Left lung (tissue), 14 donors: ENCODE measurements at places on chromosomes 3 and 15. TPM values are rescaled to one million over a fixed set of nuclear protein-coding genes. Genes with fewer than 3 reads are reported as not detected.
A peak's percentile ranks its signal among the peaks of the same experiment; 100 is the strongest.

DNA sequence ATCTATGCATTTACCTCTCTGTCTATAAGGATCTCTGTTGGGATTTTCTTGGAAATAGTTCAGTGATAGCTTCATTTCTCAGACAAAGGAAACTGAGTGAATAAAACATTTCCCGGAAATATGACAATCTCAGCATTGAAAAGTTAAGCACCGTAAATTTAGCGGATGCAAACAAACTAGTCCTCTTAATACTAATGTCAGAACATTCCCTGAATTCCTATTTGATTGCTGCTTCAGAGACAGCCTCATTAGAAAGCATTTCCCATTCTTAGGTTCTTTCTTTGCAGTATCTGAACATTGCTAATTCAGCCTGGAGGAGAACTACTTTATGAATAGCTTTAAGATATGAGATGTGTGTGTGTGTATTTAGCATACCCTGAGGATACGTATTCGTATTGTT is 101.3 kb downstream of the NR2F2 start:
- DNase-seq = no peak

MESP2 gene
- polyA plus RNA-seq = not detected

TMEM45A gene
- polyA plus RNA-seq = 47.5 TPM

SLITRK3 gene
- polyA plus RNA-seq = 0.03 TPM

C3orf49 gene
- polyA plus RNA-seq = 1.2 TPM

CNOT10 gene
- polyA plus RNA-seq = 56.4 TPM

CYFIP1 gene
- 92.5 TPM for polyA plus RNA-seq

DNA sequence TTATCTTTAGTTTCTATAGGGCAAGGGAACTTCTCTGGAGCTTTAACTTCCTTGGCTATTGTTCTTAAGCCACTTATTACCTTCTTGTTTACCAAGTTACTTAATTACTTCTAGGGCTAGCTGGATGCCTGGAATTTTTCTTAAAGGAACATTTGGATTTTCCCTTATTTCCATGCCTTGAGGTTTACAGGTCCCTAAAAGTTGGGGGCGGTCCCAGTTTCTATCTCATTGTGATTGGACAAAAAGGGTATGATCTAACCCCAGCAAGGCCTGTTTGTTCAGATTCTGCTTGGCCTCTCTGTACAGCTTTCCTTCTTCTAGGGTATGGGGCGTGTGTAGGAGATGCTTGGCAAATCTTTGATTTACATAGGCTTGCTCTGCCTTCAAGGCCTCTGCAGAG is 17.4 kb downstream of the PDHB start:
- DNase-seq = no peak

DNA sequence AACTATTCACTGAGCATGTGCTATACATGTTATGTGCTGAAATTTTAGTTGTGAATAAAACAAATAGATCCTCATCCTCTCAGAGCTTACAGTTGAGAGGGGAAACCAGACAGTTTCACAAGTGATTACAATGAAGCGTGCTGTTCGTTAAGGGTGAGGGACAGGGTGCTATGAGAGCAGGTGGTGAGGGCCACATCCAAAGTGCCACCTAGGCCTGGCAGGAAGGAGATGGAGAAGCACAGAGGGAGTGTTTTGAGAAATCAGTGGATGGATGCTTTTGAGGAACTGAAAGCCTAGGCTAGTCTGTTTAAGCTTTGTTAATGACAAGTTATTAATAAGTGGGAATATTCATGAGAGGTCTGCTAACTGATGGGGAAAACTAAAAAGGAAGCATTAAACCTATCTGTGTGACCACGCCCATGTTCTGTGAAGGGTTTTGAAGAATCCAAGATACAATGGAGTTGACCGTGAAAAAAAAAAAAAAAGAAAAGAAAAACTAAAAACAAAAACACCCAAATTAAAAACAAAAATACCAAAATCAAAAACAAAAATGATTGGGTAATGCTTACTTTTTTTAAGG is 7.3 kb downstream of the MCTP2 start:
- DNase-seq = no peak

DNA sequence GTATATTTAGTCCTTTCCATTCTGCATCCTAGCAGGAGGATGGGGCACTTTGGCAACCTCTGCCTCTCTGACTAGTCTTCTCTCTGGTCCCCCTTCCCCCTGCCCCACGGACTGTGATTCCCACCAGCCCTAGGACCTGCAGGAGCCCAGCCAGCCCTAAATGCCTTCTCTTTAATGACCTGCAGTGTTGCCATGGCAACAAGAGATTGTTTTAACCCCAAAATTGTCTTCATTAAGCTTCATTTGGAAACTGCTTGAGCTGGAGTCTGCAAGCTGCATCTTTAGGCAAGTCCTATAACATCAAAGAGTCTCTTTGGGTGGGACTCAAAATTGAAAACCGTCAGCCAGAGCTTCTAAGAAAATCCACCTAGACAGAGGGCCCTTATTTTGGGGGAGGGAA is 59.7 kb upstream of the ANKRD34C start:
- DNase-seq = no peak

- peak; percentile 76 for DNase-seq
These were observed 39.7 kb downstream of the ESYT3 start for GRCh38 chr3:138474163-138474562.

DNA sequence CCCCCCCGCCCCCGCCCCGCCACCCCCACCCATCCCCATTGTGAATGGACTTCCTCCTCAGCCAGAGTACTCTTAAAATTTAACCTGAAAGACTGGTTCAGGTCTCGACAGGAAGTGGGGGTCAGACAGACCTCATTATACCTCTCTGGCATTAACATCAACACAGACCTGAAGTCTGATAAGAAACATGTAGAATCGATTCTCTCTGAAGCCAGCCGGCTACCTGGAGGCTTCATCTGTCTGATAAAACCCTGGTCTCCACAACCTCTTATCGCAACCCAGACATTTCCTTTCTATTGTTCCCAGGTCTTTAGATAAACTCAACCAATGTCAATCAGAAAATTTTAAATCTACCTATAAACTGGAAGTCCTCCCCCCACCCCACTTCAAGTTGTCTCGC is 42.6 kb downstream of the SLCO2A1 start:
- DNase-seq = no peak

DNA sequence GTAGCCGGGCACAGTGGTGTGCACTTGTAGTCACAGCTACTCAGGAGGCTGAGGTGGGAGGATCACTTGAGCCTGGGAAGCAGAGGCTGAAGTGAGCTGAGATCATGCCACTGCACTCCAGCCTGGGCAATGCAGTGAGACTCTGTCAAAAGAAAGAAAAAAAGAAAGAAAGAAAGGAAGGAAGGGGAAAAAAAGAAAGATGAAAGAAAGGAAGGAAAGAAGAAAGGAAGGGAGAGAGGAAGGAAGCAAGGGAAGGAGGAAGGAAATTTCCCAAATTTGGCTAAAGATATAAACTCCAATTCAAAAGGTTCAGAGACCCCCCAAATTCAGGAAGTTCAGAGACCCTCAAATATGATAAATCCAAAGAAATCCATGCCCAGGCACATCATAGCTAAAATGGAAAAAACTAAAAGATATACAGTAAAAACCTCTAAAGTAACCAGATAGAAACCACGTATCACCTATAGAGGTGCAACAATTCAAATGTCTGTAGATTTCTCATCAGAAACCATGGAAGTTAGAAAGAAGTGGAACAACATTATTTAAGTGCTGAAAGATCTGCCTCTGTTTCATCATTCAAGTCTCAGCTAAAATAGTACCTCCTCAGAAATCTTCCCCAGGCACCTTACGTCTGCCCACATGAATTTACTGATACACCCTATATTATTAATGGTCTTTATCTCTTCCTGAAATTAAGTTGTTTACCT is 10.7 kb downstream of the DET1 start:
- DNase-seq = no peak

GRCh38 chr3:37523361-37523760 is 338.3 kb upstream of the CTDSPL start:
- no peak for DNase-seq

DLG1 gene
- polyA plus RNA-seq = 83.8 TPM

- peak; percentile 56 for DNase-seq
These were observed 26.6 kb upstream of the PAQR5 start for GRCh38 chr15:69272139-69272538.

CFAP161 gene
- 4.5 TPM for polyA plus RNA-seq

IQCF5 gene
- polyA plus RNA-seq = not detected

DNA sequence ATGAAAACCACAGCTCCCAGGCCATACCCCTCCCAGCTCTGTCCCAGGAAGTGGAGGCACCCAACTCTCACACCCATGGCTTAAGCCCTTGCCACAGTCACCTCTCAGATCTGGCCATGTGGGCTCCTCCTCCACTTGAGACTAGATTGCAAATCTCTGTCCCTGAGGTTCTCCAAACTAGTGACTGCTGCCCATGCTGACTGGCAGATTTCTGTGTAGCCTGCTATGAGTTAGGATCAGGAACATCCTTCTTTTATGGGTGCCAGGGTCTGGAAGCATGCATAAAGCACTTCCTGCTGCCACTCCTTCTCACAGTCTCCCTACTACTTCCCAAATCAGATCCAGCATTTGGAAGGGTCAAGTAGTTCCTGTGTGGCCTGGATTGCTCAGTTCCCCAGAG is 59.6 kb upstream of the GOLIM4 start:
- no peak for DNase-seq

DNA sequence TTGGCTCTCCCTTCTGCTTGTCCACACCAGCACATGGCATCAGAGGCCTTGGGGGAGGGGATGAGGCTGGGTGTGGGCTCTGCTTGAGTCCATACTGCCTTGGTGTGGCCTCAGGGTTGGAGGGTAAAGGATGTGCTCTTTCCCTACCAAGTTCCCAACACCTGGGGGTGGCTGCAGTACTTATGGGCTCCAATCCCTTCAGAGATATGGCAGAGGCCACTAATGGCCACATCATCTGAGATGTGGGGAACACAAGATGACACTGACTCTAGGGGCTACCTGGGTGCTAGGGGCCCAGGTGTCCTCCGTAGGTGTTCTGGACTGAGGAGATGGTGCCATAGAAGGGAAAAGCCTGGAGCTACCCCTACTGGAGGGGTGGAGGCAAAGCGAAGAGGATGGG is 6.9 kb downstream of the CXCR6 start:
- no peak for DNase-seq

ALCAM gene
- polyA plus RNA-seq = 131 TPM

- DNase-seq = no peak
These were observed 686 bp downstream of the MYRIP start for GRCh38 chr3:39809995-39810595.

DNA sequence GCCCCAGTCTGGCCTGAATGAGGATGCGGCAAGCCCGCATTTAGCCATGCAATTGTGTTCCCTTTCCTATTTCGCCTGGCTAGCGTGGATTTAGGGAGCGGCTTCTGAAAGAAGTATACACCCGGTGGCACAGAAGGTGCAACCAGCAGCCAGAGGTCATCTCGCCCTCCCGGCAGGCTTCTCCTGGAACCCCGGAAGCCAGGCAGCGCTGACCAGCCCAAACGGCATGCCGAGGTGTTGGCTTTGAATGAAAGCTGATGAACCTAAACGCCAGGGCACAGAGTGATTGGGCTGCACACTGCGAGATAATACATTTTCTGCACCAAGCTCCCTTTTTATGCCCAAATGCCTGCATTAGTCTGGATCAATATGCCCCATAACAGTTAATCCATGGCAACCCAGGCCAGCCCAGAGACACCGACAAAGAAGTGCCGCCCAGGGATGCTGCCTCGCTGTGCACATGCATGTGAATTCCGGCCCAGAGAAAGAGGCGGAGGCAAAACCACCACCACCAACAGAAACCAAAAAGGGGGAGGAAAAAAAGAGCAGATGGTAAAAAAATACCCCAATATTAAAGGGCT is 1.4 kb downstream of the SRGAP3 start:
- DNase-seq = no peak

- DNase-seq = no peak
These were observed 204.0 kb downstream of the VPS13C start for GRCh38 chr15:61856295-61856694.

DNA sequence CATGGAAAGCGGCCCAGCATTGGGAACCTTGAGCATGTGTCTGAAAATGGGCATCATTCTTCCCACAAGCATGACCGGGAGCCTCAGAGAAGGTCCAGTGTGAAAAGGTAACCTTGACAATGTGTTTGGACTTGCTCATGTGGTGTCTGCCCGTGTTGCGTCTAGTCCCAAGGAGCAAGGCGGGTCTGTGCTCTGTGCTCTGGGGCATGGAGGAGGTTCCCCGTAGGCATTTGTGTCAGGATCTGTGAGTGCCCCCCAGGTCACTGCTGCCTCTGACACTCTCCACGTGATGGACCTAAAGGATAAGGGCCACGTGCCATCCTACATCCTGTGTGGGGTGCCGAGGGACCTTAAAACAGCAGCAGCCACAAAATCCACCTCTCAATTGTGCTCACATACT is 44.9 kb downstream of the CHDH start:
- DNase-seq = no peak

SLC28A1 gene
- polyA plus RNA-seq = not detected

FHIT gene
- 10.1 TPM for polyA plus RNA-seq

DNA sequence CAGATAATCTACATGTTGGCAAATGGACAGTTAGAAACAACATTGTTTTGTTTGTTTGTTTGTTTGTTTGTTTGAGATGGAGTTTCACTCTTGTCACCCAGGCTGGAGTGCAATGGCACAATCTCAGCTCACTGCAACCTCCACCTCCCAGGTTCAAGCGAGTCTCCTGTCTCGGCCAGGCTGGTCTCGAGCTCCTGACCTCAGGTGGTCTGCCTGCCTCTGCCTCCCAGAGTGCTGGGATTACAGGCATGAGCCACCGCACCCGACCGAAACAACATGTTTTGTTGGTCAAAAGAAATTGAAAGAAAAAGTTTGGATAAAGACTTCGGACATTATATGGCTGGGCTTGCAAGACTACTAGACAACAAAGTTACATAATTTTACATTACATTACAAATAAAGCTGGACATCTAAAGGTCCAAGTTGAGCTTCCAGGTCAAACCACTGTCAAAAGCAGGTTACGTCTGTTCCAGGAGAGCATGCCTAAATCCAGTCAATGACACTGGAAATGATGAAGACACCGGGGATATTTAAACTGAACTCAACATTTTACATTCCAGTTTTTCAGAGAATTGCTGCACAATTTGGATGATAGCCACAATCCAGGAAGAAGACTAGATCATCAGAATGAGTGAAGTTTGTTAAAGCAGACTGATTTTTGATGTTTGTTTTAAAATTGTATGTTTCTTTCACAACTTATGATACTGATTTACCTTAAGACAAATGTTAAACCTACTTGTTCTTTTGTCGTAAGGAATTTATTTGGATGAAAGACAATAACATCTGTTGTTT is 18.6 kb downstream of the SERP1 start:
- DNase-seq = no peak

DNA sequence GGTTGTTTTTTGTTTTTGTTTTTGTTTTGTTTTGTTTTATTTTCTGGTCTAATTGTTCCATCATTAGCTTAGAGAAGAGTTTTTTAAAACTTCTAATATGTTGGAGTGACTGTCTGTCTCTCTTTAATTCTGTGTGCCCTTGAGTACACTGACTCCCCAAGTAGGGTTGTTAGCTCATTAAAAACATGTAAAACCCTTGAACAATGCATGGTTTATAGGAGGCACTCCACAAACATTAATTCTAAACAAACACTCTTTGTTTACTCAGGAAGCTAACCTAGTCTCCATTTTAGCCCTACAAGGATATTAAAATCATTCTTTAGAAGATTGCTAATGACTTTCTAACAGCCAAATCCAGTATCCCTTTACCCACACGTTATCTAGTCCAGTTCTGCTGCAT is 100.5 kb downstream of the CGGBP1 start:
- DNase-seq = no peak

ALDH1L1 gene
- polyA plus RNA-seq = 0.52 TPM

CAND2 gene
- polyA plus RNA-seq = 6.5 TPM
